ENCODE measurements at places on chromosomes 2 and 18.

GRCh38 chr2:68418855-68419254, 48.2 kb downstream of the FBXO48 start:
- DNase-seq, result no peak

- no peak for DNase-seq
Observed at GRCh38 chr2:157256626-157257025, 879 bp upstream of the GALNT5 start.

- no peak for DNase-seq
Observed at GRCh38 chr2:133843091-133843490, 274.8 kb upstream of the NCKAP5 start.

DNA sequence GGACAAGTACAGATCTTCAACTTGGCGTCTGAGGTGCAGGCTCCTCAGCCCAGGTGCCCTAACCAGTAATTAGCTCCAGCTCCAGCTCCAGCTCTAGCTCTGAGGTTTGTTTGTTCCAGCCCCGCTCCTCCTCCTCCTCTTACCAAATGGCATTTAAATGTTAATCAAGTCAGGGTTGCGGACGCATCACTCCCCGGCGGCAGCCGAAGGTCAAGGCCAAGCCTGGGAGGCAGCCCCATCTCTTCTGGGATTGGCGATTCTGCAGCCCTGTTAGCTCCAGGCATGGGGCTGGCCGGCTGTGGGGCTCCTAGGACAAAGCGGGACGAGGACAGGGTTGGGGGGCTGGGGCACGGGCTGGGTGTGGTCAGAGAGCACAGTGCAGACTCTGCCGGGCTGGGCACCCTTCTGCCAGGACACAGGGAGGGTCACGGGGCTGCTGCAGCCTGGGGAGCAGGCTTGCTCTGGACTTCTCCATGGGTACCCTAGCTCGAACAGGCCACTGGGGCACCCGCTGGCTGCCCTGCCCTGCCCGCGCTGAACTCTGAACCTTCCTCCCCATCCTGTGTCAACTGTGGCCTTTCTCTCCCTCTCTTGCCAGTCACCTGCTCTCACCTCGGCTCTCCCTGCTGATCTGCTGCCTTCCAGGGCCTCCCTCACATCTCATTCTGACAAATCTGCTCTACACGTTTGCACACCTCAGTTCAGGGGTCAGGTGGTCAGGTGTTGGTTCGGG, 203.3 kb downstream of the CELF4 start:
- no peak for DNase-seq

GRCh38 chr2:43033466-43034241, 192.8 kb downstream of the ZFP36L2 start:
- no peak for DNase-seq

- DNase-seq, result no peak
Observed at GRCh38 chr18:79613186-79613931, 66.2 kb upstream of the CTDP1 start.

DNA sequence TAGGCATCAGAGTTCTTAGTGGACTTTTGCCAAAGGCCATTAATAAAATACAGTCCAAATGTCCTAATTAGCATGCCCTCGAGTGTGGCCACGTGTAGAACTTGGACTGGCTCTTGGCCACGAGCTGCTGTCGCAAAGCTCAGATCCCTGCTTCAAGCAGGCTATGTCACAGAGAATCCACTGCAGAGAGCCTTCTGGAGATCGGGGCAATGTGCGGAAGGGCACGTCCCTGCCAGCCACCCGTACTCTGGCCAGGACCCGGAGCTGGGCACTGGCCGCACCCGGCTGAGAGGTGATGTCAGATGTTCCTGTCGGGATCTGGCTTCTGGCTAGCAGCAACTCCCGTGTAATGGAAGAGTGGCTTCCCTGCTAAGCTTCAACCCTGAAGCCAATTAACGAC, 432.7 kb upstream of the ID2 start:
- DNase-seq, result no peak

DNA sequence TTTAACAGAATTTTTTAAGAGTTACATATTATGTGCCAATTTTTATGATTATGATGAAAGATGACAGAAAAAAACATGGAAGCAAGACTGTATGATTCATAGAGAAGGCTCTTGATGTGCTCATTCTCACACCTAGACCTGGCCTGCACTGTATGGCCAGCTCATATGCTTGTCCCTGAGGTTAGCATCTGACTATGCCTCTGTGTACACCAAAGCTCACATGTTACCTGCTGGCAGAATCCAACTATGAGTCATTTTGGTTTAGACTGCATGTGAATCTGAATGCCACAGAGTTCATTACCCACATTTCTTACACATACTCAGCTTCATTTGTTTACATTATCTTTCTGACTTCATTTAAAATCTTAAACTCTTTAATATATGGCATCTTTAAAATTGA, 139.0 kb downstream of the DSC3 start:
- DNase-seq, result no peak

DNA sequence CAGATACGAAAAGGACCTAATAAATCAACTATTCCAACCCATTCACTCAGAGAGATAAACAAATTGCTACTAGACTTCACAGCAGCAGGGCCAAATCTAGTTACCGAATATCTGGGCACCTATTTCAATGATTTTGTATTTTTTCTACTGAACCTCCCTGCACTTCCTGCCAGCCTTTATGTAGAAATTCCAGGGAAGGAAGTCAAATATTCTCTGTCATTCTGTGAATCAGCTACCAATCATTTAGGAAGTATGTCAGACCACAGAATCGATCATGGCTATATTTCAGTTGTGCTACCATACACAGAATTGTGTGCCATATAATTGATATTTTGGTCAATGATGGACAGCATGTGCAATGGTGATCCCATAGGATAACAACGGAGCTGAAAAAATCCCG, 109.6 kb upstream of the SPOPL start:
- DNase-seq, result no peak

GRCh38 chr2:187180529-187180928, 267.5 kb downstream of the CALCRL start:
- DNase-seq, result no peak

GRCh38 chr2:141805302-141805701, 325.5 kb downstream of the LRP1B start:
- DNase-seq, result no peak

- no peak for DNase-seq
Observed at GRCh38 chr2:134406311-134406710, 152.4 kb downstream of the MGAT5 start.

GRCh38 chr18:53610957-53611356, 613.5 kb downstream of the MBD2 start:
- DNase-seq, result no peak

- DNase-seq, result no peak
Observed at GRCh38 chr18:76348267-76349066, 146.6 kb downstream of the ZNF516 start.

GRCh38 chr2:70686577-70687460, 81.2 kb downstream of the ADD2 start:
- peak; percentile 48 for DNase-seq

GRCh38 chr18:63562284-63562683, 20.1 kb downstream of the SERPINB12 start:
- no peak for DNase-seq

DNA sequence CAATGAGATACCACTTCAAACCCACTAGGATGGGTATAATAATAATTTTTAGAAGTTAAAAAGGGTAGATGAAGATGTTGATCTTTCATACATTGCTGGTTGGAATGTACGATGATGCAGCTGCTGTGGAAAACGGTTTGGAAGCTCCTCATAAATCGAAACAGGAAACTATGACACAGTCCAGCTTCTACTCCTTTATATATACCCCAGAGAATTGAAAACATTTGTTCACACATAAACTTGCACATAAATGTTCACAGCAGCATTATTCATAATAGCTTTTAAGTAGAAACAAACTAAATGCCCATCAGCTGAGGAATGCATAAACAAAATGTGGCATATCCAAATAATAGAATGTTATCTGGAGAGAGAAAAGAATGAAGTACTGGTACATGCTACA, 95.0 kb downstream of the STRADB start:
- no peak for DNase-seq

- no peak for DNase-seq
Observed at GRCh38 chr2:142134911-142135310, 4.1 kb upstream of the LRP1B start.

DNA sequence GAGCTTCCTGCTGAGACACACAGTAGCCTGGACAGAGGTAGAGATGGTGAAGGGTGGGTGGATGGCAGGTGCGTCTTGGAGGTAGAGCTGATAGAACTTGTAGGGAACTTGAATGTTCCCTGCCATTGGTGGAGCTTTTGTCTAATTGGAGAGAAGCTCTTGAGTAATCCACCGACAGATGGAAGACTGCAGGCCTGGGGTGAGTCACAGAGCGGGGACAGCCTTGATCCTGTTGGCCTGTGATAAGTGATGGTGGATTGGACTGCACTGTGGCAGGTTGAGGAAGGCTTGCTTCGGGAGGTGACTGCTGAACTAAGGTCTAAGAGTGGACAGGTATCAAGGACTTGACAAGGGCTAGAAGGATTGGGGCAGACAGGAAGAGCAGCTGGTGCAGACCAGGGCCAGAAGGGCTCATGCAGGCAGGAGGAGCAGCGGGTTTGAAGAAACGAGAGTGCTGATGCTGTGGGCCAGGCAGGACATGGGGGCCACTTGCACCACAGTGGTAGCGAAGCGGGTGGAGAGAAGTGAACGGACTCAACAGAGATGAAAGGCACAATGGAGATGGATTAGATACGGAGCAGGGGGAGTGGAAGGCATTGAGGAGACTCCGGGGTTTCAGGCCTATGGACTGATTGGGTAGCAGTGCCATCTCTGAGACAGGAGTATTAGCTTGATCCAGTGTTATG, 16.3 kb downstream of the CABLES1 start:
- DNase-seq, result no peak

GRCh38 chr2:8536686-8537561, 144.9 kb upstream of the ID2 start:
- peak; percentile 54 for DNase-seq

GRCh38 chr18:26429535-26430226, 118.7 kb downstream of the KCTD1 start:
- no peak for DNase-seq
